C1 segment of cervical spinal cord (tissue), 14 donors: ENCODE measurements at places on chromosomes 2 and 18.
A peak's percentile ranks its signal among the peaks of the same experiment; 100 is the strongest.

DNA sequence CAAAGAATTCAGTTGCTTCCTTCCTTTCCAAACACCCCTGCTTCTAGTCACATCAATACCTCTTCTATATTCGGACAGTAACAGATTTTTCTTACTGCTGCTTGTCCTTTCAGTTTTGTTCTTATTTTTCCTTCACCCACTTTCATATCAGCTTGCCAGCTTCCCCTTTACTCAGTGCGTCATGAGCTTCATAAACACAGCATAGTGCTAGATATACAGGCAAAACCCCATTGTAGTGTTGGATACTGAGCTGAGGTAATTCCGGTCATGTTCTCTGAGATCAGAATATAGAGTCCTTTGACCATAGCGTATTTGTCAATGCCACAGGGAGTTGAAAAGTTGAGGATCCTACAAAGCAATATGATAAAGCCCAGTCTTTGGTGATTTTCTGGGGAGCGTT lies 2.4 kb downstream of the FARP2 start:
- no peak for DNase-seq

- no peak for DNase-seq
Observed at GRCh38 chr2:68263632-68264031, 11.3 kb upstream of the PPP3R1 start.

DNA sequence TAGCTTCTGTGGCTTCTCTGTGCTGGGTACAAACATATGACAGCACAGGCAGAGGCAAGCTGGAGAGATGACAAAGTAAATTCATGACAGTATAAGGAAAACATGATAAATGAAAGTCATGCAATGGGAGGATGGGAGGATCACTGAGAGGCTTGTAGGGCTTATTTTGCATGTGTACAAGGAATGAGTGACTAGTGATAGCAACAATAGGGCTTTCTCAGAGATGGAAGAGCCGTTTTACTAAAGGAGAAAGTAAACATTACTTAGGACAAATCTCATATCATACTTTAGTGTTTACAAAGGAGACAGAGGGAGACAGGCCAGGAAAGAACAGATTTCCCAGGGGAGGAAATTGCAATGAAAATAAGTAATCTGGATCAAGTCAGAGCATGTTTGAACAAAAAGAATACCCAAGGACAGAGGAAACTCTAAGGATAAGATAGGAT lies 82.5 kb upstream of the RBMS1 start:
- DNase-seq, result no peak

- DNase-seq, result no peak
Observed at GRCh38 chr2:77085561-77085960, 436.6 kb downstream of the LRRTM4 start.

GRCh38 chr2:160224507-160224906 lies 24.4 kb upstream of the ITGB6 start:
- DNase-seq, result no peak

DNA sequence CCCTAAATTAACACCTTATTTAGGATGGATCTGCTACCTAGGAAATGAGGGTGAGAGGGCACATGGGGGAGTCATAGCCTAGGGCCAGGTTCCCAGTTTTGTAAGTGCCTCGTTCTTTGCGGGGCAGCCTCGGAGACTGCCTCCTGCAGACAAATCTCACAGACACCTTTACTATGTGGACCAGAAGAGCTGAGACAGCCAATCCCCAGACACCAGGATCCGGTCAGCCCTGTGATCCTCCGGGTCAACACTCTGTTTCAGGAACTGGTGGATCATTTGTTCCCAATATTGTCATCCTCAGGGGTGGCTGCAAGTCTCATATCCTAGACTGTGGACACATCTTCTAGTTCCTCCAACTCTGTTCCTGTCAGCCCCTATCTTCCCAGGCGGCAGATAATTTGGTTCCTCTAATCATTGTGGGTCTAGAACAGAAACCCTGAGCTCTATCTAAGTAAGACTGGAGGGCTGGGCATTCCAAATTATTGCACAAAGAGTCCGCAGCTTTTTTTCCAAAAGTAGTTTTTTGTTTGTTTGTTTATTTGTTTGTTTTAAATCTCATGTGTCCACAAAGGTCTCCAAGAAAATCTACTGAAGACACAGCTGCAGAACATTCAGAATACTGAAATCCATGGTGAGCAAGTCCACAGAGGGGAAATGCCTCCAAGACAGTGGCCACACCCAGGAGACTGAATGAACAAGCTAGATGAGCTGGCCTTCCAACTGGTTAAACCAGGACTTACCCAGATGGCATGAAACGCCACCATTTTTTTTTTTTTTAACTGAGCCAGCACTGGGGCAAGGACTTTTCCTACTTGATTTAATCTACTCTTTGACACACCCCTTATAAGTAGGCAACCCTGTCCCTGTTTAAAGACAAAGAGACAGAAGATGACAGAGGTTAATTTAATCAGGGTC lies 6.2 kb upstream of the GDF7 start:
- no peak for DNase-seq

DNA sequence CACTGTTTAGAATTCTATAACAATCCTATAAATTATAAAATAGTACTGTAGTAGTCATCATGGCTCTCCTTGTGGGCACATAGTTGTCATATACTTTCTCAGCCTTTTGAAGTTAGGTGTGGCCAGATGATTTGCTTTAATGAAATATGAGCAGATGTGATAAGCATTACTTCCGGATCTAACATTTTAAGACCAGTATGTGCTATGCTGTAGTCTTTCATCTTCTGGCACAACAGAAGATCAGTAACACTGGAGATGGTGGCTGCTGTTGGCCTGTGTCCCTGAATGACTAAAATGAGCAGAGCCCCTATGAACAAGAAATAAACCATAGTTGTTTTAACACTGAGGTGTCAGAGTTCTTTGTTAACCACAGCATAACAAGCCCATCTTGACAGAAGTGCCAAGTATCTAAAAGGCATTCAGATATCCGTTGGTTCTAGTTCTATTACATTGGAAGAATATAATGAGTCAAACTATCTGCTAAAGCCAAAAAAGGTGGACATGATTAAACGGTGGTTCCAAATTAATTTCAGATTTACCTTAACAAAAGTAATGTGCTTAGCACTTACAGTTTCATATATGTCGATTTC lies 6.3 kb downstream of the MEX3C start:
- DNase-seq, result no peak

GRCh38 chr18:63208676-63209075 lies 110.9 kb downstream of the BCL2 start:
- DNase-seq, result no peak

- DNase-seq, result peak; percentile 14
Observed at GRCh38 chr2:165015052-165015642, 59.8 kb upstream of the SLC38A11 start.

- DNase-seq, result no peak
Observed at GRCh38 chr2:143121079-143121478, 8.1 kb upstream of the ARHGAP15 start.

- DNase-seq, result no peak
Observed at GRCh38 chr2:27716301-27717069, 52.8 kb downstream of the SLC4A1AP start.

- no peak for DNase-seq
Observed at GRCh38 chr2:196149948-196150347, 21.4 kb downstream of the STK17B start.

- no peak for DNase-seq
Observed at GRCh38 chr2:54497763-54498680, 41.9 kb downstream of the SPTBN1 start.

DNA sequence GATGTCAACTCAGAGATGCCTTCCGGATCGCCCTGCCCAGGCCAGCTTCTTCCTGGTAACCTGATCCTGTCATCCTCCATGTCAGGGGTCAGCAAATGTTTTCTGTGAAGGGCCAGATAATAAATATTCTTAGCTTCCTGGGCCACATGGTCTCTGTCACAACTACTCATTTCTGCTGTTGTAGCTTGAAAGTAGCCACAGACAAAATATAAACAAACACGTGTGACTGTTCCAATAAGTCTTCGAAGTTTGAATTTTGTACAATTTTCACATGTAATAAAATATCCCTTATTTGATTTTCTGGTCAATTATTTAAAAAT lies 35.8 kb downstream of the ANXA4 start:
- DNase-seq, result no peak

DNA sequence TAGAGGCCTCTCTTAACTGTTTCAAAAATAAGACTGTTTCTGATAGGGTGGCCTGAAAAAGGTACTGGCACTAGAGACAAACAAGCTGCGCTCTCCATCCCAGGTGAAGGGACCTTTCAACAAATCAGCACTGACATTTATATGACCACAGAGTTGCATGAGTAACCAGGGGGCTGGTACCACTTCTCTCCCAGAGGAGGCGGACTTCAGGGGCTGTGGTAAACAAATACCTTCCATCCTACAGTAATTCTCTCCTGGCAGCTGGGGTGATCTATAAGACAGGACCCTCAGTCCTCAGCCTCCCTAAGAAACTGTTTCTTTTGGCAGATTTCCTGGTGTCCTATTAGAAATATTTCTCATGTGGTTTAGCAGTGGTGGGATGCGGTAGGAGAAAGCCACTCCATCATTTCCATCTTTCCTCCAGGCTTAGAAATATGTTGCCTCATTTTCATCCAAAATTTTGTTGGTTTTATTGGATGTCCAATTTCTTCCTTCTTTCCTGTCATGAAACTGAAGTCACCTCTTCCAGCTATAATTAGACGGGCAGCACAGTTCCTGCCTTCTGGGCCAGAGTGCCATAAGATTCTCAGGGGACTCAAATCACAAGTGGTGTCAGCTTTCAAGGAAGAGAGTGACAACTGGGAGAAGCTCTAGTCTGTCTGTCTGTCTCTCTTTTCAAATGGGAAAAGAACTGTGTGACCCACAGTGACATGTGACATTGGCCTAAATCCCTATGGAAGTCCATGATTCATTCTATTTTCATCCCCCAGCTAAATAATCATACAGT lies 96.4 kb downstream of the CYRIA start:
- no peak for DNase-seq

DNA sequence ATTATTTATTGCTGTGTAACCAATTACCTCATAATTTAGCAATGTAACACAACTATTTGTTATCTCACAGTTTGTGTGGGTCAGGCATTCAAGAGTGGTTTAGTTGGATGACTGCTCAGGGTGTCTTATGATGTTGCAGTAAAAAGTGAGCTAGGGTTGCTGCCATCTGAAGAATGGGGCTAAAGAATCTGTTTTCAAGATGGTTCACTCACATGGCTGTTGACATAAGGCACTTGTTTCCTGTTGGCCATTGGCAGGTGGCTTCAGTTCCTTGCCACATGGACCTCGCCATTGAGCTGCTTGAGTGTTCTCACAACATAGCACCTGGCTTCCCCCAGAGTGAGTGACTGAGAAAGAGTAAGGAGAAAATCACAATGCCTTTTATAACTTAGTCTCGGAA lies 123.2 kb downstream of the TMEM17 start:
- no peak for DNase-seq

DNA sequence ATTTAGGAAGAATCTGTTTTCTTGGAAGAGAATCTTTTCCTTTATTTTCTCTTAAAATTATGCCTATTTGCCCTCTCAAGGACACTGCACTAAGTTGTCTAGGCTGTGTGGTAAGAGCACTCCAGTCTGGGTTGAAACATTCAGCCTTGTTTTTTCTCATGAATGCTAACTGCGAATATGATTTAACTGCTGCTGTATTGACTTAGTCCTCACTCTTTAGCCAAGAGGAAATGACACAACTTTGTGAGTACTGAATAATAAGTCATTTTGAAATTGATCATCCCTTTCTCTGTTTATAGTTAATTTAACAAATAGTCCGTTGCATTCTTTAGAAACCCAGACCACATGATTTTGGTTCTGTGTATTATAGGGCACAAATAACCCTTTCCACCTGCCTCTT lies 4.5 kb upstream of the RND3 start:
- DNase-seq, result no peak

DNA sequence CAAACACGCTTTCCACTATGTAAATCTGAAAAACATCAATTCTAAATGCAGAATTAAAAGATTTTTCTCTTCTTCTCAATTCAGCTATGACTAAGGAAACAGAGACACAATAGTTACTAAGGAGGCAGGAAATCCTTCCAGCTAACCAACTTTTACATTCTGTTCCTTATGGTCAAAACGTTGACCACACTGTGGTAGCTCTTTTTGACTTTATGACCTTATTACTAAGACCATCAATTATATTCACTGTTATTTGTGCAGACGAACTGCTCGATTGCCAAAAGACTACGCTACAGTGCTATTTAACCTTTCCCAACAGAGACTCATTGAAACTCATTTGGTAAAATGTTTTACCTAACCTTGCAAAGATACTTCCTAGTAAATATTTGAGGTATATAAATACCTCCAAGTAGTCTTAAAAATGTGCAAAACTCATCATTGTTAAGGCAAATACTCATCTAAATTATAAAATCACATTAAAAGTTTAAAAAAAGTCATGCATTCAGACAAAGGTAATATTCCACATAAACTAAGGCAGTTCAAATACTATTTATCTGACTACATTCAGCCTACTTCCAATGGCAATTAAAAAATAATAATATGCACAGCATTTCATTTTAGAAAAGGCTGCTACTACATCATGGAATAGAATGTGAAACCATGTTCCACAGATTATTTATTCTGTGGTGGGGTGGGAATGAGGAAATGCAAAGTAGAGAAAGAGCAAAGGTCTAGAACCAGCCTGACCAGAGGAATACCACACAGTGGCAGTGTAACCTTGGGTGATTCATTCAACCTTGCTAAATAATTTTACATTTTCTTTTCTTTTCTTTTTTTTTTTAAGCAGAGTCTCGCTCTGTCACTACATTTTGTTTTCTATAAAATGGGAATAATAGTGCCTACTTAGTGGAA lies 139.9 kb downstream of the THADA start:
- DNase-seq, result no peak

- peak; percentile 72 for DNase-seq
Observed at GRCh38 chr2:144515696-144516410, 4.1 kb downstream of the ZEB2 start.
